RPMI8226 (cell line): ENCODE measurements at places on chromosomes 11 and 22.
A peak's percentile ranks its signal among the peaks of the same experiment; 100 is the strongest.

- DNase-seq, result no peak
Observed at GRCh38 chr11:64643256-64643881, 52.3 kb downstream of the SLC22A12 start.

GRCh38 chr11:35347921-35348331 is 71.4 kb downstream of the SLC1A2 start:
- no peak for DNase-seq

- no peak for DNase-seq
Observed at GRCh38 chr11:16905375-16905774, 108.8 kb downstream of the PLEKHA7 start.

DNA sequence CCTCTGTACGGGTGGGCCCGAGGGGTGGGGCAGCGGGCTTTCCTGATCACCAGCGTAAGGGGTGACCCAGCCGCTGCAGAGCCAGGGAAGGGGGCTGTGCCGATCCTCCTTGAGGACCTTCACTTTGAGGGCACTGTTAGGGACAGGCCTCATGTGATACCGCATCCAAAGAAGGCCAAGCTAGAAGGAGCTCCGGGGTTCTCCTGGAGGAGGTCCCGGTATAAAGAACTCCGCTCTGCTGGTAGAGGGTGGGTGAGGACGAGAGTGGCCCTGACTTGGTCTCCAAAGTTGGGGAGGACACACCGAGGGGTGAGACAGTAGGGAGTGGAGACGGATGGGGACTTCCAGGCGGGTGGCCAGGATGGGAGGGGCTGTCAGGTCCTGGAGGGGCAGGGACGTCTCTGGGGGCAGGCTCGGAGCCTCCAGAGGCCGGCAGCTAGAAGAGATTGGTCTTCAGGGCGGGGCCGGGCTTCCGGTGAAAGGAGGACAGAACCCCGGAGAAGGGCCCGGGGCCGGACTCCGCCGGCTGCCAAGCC is 4.6 kb downstream of the PHOX2A start:
- no peak for DNase-seq

DNA sequence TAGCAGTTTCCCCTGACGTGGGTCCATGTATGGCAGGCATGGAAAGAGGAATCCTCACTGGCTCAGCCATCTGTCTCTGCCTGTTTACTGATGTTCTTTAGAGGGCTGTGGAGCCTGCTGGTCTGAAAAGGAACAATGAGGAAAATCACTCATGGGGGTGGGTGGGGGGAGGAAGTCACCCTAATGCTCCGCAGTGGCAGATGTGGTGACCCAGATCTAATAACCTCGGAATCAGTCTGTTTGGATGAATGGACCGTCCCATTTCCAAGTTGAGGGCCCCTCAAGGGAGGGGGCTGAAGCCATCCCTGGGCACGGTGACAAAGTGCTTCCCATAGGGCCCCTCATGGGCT is 4.4 kb downstream of the BCR start:
- DNase-seq, result no peak

DNA sequence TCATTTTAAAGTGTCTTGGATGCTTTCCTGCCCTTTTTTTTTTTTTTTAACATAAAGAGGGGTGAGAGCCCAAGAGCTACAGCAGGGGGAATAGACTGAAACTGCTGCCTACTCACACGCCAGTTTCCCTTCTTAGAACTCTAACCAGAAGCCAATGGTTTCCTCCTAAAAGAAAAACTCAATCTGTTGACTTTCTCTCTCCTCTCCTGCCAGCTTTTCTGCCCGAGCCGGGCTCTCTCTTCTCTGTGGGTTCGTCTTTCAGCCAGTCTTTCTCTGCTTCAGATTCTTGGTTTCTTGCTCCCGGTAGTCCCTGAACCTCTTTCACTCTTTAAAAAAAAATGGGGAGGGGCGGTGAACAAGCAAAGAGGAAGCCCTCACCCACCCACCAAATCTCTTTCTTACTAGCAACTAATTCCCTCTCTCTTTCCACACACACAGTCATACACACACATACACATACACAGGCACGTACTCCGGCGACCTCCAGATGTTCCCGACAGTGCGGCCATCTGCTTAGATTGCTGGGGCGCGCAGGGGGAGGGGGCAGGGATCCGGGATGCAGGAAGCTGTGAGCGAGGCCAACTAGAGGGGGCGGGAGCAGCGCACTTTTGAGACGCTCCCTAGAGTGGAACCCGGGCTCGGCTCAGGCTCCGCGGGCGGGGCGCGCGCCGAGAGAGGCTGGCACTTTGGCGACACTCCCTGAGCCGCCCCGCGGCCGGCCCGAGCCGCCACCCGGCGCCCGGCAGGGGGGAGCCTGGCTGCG is 444 bp upstream of the TSKU start:
- peak; percentile 98 for DNase-seq

DNA sequence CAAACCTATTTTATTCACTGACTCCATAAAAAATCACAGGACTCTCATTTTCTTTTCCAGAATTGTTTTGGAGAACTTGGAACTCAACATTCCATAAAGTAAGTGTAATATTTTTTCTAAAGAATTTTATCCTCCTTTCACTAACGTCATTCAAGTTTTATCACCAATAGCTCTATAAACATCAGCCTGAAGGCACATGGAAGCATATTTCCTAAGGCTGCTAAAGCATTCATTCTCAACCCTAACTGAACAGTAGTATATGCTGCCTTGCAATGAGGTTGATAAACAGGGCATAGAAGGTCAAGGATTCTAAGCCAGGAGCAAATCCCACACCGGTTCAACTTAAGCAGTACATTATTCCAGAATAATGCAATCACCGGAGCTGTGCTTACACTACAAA is 273.9 kb downstream of the RAB38 start:
- DNase-seq, result no peak

DNA sequence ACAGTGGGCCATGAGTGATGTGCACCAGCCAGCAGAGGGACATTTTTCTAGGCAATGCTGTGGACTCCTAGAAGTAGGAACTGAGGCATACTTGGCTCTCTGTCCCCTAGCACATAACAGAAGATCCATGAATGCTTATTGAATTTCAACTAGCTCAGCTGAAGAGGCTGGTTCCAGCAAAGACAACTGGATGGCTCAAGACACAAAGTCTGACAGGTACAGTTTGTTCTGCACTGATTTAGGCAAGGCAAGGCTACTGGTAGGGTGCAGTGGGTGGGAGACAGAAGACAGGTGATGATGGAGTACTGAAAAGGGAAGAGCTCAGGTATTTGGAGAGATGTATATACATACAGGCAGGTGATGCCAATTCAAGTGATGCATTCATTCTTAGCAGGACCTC is 72.4 kb upstream of the USP47 start:
- no peak for DNase-seq

GRCh38 chr22:36358533-36359469 is 29.0 kb downstream of the MYH9 start:
- DNase-seq, result peak; percentile 50

- DNase-seq, result no peak
Observed at GRCh38 chr11:12502046-12502445, 124.7 kb downstream of the PARVA start.

DNA sequence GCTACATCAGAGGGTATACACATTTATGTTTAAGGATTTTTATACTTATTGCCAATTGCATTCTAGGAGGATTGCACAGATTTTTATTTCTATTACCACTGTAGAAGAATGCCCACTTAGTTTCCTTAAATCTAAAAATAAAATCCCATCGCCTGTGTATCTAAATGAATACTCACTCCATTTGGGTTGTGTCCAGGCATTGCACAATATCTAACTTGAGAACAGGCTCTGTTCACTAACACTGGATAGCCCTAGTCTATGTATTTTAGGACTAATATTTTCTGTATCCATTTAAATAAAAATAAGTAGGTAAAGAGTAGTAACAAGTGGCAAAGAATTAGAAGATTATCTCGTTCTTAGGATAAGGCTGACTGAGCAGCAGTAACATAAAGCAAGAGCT is 4.1 kb downstream of the C11orf52 start:
- DNase-seq, result no peak

GRCh38 chr22:37708580-37709444 is 12.0 kb downstream of the TRIOBP start:
- DNase-seq, result no peak

GRCh38 chr11:10318527-10318802 is 13.6 kb downstream of the ADM start:
- peak; percentile 83 for DNase-seq

DNA sequence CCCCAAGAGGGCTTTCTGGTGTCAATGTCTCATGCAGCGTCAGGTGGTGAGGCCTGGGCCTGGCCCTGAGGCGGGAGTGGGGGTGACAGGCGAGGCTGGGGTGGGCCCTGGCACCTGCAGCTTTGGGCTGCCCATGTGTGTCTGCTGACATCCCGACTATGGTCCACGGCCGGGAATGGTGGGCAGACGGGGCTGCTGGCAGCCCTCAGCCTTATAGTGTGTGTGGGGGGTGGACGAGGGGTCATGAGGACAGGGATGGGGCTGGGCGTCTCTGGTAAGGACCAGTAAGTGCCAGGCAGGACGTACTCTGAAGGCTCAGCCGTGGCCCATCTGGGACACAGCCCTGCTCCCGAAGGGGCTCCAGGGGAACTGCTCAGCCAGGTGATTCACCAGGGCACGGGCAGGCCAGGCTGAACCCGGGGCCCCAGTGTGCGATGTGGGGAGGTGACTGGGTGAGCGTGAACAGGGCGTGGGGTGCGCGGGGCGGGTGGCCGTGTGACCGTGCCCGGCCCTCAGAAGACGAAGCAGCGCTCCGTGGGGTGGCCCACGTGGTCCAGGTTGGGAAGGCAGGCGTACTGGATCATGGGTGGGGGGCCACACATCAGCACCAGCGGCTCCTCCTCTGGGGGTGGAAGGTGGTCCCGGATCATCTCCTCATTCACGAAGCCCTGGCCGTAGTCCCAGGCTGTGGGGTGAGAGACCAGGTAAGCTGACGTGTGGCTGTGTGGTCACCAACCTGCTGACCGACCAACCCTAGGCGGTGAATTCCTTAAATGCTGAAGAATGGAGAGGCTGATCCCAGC is 4.8 kb upstream of the POLDIP3 start:
- no peak for DNase-seq

DNA sequence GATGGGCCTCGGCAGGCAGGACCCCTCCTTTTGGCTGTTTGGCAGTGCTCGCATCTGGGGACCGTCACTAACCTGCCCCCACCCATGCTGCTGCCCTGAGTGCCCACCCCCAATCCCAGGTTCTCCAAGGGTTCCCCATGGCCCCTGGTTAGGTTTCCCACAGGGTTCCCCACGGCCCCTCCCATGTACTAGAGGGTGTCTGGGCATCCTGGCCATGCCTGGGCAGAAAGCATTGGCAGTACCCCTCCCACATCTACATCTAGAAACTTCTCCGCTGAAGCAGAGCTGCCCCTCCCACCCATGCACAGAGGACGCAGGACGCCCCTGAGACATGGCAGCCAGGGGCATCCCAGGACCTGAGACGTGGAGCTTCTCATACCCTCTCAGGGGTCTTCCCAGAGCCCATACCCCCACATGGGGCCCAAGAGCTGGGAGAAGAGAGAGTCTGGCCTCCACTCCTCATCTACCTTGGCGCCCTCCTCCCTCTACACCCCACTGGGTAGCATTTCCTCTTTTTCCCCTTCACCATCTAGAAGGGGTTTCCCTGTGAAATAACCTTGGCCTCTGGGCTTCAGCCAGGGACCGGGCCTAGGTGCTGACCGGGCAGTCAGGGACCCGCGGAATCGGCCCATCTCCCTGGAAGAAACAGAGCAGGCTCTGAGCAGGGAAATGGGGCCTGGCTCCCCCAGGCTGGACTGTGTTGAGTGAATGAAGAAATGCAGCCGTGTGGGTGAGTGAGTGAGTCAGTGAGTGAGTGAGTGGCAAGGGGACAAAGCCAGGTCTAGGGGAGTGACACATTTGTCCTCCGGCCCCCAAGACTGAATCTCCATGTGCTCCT is 987.3 kb downstream of the BRD1 start:
- DNase-seq, result peak; percentile 31

DNA sequence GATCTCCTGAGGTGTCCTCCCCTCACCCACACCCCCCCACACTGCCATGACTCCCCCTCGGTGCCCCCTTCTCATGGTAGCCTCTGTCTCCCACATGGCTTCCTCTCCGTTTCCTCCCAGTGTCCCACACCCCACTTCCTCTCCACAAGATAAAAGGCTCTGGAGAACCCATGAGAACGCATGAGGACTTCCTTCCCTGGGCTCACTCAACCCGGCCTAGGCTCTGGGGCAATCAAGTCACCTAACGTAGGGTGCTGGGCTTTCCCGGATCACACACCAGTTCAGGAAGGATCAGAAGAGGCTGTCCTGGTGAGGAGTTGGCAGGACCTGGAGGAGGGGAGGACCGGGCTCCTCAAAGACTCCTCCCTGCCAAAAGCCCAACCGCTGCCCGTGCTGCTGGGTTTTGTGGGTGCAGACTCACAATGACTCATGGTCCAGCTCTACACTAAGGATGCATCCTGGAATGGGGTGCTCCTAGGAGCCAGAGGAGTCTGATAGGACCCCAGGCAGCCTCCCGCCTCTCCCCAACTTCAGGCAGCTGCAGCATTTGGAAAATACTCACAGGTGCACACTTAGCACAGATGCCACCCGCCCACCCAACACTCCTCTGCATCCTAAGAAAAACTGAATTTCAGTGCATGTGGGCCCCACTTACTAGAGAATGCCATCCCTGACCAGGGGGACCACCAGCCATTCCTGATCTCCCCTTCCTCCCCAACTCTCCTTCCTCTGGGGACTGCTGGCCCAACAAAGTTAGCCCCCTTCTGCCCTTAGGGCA is 21.0 kb downstream of the SLC22A12 start:
- no peak for DNase-seq

- no peak for DNase-seq
Observed at GRCh38 chr11:132036746-132037466, 666.5 kb downstream of the NTM start.

- DNase-seq, result no peak
Observed at GRCh38 chr11:115759622-115760460, 255.6 kb upstream of the CADM1 start.

GRCh38 chr11:60719391-60719790 is 5.1 kb upstream of the MS4A18 start:
- no peak for DNase-seq

DNA sequence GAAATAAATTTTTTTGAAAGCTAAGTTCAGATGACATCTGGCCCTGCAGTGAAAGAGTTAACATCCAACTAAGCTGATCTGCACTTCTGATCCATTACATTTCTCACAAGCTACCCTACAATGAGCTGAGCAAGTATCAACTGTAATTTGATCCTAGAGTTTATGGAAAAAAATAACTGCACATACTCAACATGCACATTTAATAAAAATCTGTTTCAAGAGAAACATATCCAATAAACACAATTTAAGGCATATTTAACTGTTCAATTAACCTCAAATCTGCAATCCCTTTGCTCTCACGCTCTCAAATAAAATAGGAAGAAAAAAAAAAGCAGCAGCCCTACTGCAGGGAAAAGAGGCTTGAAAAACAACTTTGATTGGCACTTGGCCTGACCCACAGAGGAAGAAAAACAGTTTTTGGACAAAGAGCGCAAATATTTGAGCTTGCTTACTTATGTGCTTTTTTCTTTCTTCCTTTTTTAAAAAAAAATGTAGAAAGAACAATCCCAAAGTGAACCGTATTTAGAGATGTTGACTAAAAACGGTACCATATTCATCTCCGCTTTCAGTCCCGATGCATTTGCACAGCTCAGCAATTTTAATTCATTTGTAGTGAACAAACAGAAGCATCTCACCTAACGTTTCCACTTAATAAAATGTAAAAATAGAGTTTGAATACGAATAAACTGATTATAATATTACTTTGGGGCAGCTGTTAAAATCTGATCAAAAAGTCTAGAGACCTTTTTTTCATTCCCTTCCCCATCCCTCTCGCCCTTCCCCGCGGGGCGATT is 1.6 kb downstream of the SESN3 start:
- no peak for DNase-seq
